HFF-Myc (cell line): ENCODE measurements at places on chromosomes 6 and 20.
A peak's percentile ranks its signal among the peaks of the same experiment; 100 is the strongest.

GRCh38 chr20:34437330-34437986 lies 74.4 kb downstream of the ITCH start:
- no peak for DNase-seq

DNA sequence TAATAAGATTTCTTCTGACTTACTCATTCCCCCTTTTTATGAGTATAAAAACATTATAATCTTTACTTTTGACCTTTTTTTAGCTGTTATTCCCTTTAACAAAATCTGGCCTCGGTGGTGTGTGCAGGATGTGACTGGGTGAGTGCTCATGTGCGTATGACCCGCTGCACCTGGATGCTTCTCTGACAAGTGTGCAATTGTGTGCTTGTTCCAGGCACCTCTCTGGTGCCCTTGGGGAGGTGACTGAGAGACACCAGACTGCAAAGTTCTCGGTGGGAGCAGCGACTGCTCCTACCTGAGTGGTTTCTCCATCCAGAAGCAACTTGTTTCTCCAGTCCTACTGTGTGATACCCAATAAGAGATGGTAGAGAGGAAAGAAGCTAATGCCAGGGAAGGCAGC lies 65.0 kb downstream of the ISM1 start:
- DNase-seq, result no peak

DNA sequence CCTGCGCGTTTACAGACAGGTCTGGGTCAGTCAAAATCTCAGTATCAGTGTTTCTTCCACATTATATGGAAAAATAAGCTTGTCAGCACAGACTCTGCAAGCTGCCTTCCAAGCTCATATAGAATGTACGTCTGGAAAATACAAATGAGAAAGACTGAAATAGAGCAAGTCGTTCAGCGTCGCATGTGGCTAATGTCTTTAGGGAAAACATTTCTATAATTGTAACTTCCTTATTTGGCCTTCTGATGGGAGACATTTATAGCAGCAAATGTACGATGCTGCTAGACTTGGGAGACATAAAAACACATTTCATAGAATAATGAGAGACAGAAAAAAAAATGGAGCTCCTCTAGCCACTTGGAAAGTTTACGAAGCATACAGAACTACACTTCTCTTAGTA lies 122.2 kb downstream of the KIF16B start:
- DNase-seq, result no peak

DNA sequence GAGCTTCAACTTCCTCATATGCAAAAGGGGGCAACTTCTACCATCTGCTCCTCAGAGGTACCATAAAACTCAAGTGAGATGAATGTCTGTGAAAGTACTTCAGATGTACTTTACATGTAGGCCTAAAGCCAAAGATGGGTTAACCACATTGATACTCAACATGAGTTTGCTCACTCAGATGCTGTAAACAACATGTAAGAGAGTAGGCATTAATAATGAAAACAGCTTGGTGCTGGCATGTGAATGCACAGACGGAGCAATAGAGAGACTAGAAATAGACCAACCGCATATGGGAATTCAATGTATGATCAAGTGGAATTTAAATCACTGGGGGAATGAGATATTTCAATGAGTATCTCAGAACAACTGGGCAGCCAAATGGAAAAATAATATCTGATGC lies 143.8 kb upstream of the CDYL start:
- no peak for DNase-seq

GRCh38 chr6:35319346-35320030 lies 21.9 kb downstream of the DEF6 start:
- no peak for DNase-seq

GRCh38 chr6:20455251-20455940 lies 53.7 kb downstream of the E2F3 start:
- DNase-seq, result peak; percentile 10

GRCh38 chr20:50447817-50448216 lies 62.4 kb upstream of the PTPN1 start:
- no peak for DNase-seq

DNA sequence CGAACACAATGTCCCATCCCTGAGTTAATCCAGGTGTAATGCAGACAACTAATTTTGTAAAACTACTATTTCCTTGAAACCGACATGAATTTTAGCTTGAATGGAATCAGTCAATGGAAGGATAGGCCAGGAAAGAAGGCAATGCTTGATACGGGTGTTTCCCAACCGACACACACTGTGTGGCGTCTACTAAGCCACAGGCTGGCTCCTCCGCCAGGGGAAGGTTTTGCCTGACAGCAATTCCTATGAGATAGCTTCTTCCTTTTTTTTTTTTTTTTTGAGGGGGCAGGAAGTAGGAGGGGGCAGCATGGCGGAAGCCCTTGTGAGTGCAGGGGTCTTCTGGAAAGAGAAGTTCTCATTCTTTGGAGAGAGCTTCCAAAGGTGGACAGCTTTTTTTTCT lies 12.0 kb upstream of the LAMA4 start:
- no peak for DNase-seq

GRCh38 chr6:170072246-170072645 lies 218.6 kb downstream of the DLL1 start:
- DNase-seq, result no peak

DNA sequence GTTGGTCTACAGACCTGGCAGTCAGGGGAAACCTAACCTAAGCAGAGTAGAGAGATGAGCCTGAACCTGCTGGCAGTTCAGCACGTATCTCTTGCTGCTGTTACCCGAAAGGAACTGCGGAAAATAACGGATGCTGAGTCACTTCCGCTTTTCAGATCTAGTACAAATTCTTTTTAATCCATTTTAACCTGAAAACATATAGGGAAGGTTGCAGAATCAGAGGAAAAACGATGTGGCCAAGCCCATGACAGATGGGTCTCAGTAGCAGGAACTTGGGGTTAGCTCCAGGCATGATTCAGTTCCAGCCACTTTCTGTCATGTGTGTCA lies 351.9 kb upstream of the PRND start:
- DNase-seq, result no peak

- no peak for DNase-seq
These were observed 287.2 kb downstream of the QKI start for GRCh38 chr6:163701762-163702161.

GRCh38 chr20:33673410-33674293 lies 576 bp downstream of the NECAB3 start:
- DNase-seq, result no peak

GRCh38 chr20:2300420-2300819 lies 4.6 kb downstream of the TGM3 start:
- no peak for DNase-seq

DNA sequence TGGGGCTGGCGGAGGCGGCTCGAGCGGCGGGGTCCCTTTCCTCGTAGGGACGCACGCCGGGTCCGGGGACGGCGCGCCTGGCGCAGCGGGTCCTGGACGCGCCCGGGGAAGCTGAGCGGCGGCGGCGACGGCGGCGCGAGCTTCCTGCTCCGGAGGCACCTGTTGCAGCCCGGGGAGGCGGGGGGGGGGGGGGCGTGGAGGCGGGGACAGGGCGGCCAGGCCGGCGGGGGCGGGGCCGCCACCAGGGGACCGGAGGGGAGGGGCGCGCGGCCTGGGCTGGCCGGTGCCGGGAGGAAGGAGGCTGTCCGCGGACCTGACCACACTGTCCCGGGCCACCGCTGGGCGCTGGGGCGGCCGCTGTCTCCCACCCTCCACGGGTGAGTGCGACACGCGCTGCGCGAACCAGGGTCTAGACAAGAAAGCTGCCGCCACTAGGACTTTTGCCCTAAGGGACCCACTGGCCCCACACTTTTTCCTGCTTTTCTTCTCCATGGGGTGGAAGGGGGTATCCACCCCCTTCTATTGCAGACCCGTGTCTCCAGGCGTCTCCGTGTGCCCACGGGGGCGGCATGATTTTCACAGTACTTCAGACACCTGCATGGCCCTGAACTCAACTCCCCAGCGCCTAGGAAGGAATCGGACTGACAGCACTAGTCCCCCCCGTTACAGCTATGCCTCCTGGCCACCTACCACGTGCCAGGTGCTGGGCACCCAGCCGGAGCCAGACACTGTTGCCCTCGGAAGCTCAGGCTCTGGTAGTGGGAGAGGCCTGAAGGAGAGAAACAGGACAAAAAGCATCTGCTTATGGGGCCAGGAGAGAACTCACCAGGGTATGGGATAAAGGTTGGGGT lies at the start of gene NFATC2:
Gene NFATC2 (minus strand): TSS at position 149 of the 851 bp plus-strand sequence. CDS start 220 bp downstream, outside the sequence.
- no peak for DNase-seq

GRCh38 chr20:31606804-31607639 lies 1.9 kb downstream of the ID1 start:
- no peak for DNase-seq

- DNase-seq, result no peak
These were observed 79.8 kb upstream of the EEF1E1 start for GRCh38 chr6:8181951-8182845.

GRCh38 chr20:346640-347316 lies at the start of gene NRSN2:
TSS of gene NRSN2 (plus strand) at chr20:347111. CDS start at chr20:349644, 2,533 bp downstream.
- no peak for DNase-seq
